Thoracic aorta endothelial cell (primary cell): ENCODE measurements at places on chromosomes 12 and 14. TPM values are rescaled to one million over a fixed set of nuclear protein-coding genes. Genes with fewer than 3 reads are reported as not detected.

PRKD1 gene
- total RNA-seq, result 10.1 and 10.8 TPM in 2 replicates

CD4 gene
- not detected in 2 replicates for total RNA-seq

OR6C74 gene
- not detected in 2 replicates for total RNA-seq

BDKRB2 gene
- total RNA-seq, result under 0.01 TPM in 1 of 2 replicates, not detected in the other

SYT1 gene
- 0.27 and 1.1 TPM in 2 replicates for total RNA-seq

RAD51AP1 gene
- total RNA-seq, result 44.9 and 58.7 TPM in 2 replicates

IKZF4 gene
- 1.3 and 1.9 TPM in 2 replicates for total RNA-seq

TMEM52B gene
- total RNA-seq, result not detected in 2 replicates

PGF gene
- 296 and 384 TPM in 2 replicates for total RNA-seq

GDF3 gene
- 0.65 TPM in 1 of 2 replicates, not detected in the other for total RNA-seq

SIX6 gene
- not detected in 2 replicates for total RNA-seq

FOXA1 gene
- 0.13 and 0.93 TPM in 2 replicates for total RNA-seq

NAA25 gene
- total RNA-seq, result 50.1 and 51.7 TPM in 2 replicates

TAS2R9 gene
- 0.13 TPM in 1 of 2 replicates, not detected in the other for total RNA-seq

TDP1 gene
- 39.1 and 47.0 TPM in 2 replicates for total RNA-seq

MAP1LC3B2 gene
- total RNA-seq, result 0.72 and 0.93 TPM in 2 replicates
